Hematopoietic multipotent progenitor cell (in vitro differentiated cells): ENCODE measurements at places on chromosomes 13 and 19.

DNA sequence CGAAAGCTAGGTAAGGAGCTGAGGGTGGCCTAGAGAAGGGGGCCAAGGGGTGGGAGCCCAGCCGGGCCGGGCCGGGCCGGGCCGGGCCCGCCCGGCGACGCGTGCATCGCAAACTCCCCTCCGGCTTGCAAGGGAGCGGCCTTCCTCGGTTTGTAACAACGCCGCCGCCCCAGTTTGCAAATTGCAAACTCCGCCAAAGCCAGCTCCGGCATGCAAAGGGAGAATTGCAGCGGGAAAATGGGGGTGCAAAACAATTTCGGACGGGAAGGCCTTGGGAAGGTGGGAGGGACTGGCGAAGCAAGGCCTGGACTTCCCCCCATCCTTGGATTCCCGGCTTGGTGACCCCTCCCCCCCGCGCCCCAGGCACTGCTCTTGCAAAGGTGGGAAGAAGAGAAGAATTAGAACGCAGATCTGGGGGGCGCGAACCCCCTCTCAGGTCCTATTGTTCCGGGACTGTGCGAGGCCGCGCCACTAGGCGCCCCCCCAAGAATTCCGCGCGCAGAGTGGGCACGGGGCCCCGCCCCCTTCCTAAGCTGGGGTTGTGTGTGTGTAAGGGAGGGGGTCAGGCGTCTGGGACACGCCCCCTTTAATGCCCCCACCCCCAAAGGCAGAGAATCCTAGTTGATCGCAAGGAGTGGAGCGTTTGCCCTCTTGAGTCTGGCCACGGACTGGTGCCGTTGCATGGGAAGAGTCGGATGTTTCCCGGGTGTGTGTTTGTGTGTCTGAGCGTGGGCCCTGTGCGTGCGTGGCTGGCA, 926 bp downstream of the PRR12 start:
- peak; percentile 40 for DNase-seq

DNA sequence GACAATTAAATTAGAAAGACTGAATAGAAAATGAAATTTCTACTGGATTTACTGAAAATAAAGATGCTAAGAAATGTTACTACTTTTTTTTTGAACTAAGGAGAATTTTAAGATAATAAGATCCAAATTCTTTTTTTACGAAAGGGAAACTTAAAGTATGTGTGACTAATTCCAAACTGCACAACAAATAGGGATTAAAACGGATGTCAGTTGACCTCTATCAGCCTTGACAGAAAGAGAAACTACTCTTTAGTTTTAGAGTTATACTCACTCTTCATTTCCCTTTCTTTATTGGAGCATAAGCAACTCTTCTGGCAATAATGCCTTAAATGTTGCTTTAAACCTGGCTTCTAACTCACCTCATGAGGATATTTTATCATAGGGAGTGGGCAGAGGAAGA, 273.8 kb downstream of the SLITRK6 start:
- no peak for DNase-seq

DNA sequence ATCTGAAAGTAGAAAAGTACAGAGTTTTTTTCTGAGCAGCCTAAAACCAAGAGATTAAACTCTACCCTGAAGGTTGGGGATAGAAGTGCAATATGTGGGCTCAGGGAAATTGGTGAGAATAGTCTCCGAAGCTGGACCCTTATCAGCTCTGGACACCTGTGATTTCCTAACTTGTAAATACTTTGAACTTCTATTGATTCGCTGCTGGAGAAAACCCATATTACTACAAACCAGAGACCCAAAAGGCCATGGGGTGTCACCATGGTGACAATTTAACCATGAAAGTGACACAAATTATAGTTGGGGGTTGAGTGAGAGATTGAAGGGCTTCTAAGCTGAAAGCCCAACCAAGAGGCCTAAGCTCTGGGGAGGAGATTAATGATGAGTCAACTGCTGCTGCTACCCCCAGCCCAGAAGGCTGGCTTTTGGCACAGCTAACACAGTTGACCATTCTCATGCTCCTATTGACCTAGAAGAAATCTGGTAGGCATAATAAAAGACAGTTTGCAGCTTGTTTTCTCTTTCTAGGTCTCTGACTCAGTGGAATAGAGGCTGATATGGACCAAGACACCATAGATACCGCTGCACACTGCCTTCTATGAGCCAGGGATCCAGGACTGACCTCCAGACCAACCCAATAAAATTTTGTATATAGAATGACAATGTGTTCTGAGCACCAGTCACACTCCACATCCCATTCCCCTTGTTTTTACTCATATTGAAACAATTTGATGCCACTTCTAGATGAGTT, 131.9 kb upstream of the FNDC3A start:
- DNase-seq = no peak

- no peak for DNase-seq
These were observed 22.6 kb downstream of the THSD1 start for GRCh38 chr13:52383366-52383765.

GRCh38 chr13:74979703-74980102, 502.3 kb downstream of the TBC1D4 start:
- no peak for DNase-seq

GRCh38 chr13:111625526-111626315, 305.3 kb downstream of the TEX29 start:
- DNase-seq = no peak

- DNase-seq = no peak
These were observed 115.4 kb downstream of the ITGBL1 start for GRCh38 chr13:101567841-101568240.
